Tibial artery (tissue), 4 donors: ENCODE measurements at places on chromosomes 5 and 9.
A peak's percentile ranks its signal among the peaks of the same experiment; 100 is the strongest.

GRCh38 chr9:133604214-133604613 lies 5.0 kb downstream of the FAM163B start:
- no peak for DNase-seq

- DNase-seq: no peak
Measured at GRCh38 chr9:127253446-127253845, 11.1 kb upstream of the GARNL3 start.

DNA sequence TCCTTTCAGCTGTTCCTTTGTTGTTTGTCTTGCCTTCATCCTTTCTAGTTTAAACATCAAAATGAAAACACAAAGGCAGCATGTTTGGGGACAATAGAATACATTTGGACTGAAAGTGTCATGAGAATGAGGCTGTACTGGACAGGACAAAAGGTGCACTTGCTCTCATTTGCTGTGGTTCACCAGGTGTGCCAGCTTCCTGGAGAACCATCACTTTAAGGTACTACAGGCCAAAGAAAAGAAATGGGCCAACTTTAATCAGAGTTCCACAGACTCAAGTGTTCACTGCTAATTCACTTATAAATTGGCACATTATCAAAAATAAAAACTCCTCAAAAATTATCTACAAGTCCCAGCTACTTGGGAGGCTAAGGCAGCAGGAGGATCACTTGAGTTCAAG lies 53.8 kb downstream of the ABHD17B start:
- no peak for DNase-seq

DNA sequence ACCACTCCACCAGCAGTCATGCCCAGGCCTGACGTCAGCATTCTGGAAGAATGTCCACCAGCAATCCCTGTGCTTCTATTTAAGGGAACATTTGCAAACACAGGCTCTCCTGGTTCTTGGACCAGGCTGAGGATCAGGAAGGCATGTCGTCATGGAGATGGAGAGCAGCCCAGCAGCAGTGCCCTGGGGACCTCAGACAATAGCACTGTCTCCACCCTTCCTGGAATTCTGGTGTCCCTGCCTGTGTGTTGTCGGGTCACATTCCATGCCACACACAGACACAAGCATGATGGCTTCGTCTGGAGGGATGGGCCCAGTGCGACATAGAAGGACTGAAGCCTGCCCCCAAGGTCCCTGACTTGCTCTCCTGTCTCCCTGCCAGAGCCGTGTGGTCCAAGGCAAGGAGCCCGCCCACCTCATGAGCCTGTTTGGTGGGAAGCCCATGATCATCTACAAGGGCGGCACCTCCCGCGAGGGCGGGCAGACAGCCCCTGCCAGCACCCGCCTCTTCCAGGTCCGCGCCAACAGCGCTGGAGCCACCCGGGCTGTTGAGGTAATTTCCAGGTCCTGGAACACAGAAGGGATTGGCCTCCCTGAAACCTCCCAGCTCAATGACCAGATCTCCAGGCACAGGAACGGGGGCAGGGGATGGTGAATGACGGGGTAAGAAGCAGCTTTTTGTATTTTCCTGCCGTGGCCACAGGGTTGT lies 43.8 kb downstream of the STOM start:
- DNase-seq: peak; percentile 96

DNA sequence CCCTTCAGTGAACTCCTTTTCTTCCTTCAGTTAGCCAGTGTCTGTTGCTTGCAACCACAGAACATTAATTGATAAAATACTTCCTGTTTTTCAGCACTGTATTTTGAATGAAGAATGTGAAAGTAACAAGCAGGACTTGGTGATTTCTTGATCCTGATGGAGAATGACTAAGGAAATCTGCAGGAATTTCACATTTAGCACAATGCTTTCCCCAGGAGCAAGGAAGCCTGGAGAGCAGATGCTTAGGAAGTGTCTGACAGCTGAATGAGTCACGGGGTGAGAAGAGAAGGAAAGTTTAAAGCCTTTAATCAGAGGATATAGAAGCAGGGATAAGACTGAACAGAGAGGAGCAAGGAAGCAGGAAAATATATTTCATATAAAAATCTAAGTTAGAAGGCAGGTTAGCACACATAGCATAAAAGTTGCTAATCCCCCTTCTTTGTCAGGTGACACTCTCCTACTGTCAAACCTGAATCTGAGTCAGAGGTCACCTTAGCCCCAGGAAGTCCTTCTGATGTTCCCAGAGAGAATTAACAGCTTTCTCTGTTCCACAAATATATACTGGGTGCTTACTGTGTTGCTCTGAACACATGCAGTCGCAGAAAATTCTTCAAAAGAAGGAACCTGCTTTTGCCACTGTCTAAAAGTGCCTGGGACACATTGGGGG lies 59.7 kb downstream of the GNA14 start:
- DNase-seq: no peak

DNA sequence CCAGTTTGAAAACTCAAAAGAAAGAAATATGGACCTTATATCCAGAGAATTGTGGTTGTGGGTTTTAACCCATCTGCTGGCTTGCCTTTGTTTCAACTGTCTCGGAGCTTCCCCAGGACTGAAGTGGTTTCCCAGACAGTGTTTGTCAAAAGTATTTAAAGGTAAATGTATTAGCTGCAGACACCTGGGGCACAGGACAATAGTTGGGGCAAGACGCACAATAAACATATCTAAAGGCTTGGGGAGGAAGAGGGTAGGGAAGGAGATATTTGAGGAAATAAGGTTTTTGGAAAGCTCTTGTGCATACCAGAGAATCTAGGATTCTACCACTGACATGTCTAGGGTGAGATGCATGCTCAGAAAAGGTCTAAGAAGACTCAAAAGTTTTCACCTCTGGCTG lies 99.0 kb downstream of the ADAMTS2 start:
- DNase-seq: no peak

DNA sequence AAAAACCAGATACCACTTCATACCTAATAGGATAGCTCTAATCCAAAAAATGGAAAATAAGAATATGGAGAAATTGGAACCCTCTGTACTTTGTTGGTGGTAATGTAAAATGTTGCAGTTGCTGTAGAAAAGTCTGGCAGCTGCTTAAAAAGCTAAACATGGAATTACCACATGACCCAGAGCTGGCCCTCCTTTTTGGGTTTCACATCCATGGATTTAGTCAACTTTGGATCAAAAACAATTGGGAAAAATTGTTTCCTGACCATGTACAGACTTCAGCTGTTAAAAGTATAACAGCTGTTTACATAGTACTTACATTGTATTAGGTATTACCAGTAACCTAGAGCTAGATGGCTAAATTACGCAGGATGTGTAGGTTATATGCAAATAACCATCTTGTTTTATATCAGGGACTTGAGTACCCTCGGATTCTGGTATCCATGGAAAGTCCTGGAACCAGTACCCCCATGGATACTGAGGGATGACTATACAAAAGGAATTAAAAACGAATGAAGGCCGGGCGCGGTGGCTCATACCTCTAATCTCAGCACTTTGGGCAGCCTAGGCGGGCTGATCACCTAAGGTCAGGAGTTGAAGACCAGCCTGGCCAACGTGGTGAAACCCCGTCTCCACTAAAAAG lies 15.8 kb downstream of the DNAJA1 start:
- DNase-seq: no peak

DNA sequence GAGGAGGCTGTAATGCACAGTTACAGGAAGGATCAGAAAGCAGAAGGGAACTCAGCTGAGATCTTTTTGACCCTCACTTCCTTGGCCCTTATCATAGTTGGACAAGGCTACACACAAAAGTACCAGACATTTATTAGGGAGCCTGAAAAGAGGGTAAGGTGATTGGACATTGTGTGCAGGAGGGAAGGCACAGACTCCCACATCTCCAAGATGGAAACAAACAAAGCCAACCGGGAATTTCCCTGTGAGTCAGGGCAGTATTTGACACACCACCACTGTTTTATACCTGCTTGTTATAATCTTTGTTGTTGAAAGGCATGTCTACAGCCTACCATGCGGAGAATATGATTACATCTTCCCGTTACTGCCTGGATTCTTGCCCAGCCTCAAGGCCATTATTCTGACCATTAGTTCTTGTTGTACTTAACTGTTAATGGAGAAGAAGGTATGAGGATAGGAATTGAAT lies 3.0 kb upstream of the CCNG1 start:
- no peak for DNase-seq

- DNase-seq: no peak
Measured at GRCh38 chr5:41482715-41483114, 27.7 kb downstream of the PLCXD3 start.

DNA sequence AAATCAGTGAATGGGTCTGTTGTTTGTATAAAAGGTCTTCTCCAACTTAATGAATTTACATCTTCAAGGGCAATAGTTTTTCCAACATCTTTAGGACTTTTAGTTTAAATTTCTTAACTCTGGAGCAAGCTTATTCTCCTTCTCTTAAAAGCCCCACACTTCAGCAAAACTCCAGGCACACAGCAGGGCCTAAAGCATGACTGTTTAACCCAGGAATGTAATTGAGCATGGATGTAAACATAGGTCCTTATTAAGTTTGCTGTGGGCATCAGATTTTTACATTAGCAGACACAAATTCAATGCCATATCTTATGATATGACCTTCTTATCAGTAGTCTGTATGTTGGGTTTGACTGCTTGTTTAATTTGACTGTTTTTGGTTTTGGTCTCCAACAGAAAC lies 78.9 kb downstream of the ABCA1 start:
- DNase-seq: no peak

GRCh38 chr5:105150323-105150722 lies 1587.7 kb upstream of the NUDT12 start:
- no peak for DNase-seq

- DNase-seq: no peak
Measured at GRCh38 chr9:135229701-135230385, 142.4 kb downstream of the OLFM1 start.

GRCh38 chr9:75146229-75146628 lies 57.9 kb downstream of the OSTF1 start:
- DNase-seq: no peak

DNA sequence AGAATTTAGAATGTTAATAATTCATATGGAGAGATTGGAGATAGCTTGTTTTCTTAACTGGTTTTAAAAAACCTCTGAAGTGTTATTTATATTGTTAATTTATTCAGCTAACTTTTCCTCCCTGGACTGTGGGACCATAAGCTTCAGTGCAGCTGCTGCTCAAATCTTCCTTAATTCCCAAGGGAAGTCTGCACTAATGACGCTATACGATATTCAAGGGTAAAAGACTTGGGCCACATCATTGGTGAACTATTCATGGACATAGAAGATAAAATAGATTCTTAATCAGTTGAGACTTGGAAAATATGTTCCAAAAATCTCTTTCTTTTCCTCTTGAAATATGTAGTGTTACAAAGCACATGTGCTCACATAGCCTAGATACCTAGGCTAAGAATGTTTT lies 31.1 kb upstream of the GAS1 start:
- no peak for DNase-seq

- no peak for DNase-seq
Measured at GRCh38 chr9:14561929-14562405, 131.3 kb downstream of the ZDHHC21 start.

- DNase-seq: no peak
Measured at GRCh38 chr5:138895918-138896317, 20.8 kb upstream of the LRRTM2 start.

- DNase-seq: no peak
Measured at GRCh38 chr9:108474356-108474755, 381.4 kb downstream of the ACTL7B start.
